ENCODE measurements at places on chromosomes 16 and 17. TPM values are rescaled to one million over a fixed set of nuclear protein-coding genes. Genes with fewer than 3 reads are reported as not detected.
A peak's percentile ranks its signal among the peaks of the same experiment; 100 is the strongest.

Gene TRAF4
- 86.4 TPM for total RNA-seq

Gene UNC45B
- not detected for total RNA-seq

GRCh38 chr17:11551442-11551841 lies 46.8 kb upstream of the DNAH9 start:
- DNase-seq: no peak

DNA sequence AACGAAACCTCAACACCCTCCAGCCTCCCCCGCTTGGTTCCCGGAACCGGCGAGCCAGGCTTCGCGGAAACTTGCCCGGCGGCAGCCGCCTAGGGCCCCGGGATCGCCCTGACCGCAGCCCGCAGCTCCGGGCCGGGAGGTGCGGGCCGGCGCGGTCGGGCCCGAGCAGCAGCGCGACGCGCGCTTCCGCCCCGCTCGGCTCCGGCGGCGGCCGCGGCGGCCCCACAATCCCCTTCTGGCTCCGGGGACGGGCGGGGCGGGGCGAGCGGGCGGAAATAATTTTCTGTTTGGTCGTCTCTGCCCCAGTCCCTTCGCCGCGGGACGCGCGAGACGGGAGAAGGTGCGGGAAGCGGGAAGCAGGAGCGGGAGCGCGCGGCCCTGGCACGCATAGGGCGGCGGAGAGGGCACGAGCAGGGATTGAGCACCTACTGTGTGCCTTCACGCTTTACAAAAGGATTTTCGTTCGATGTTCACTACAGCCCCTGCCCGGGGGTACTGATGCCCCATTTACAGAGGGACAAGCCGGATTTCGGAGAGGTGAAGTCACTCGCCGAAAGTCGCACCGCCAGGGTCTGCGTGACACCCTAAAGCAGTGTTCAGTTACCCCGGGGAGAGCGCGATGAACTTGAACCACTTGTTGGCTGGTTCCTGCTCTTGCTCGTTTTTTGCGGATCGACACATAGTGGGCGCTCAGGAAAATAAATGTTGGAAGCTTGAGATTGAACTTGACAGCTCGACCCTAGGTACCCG lies 2.7 kb upstream of the MLLT6 start:
- DNase-seq: no peak

Gene TMIGD1
- total RNA-seq: not detected

GRCh38 chr17:7417056-7417655 lies 3.0 kb upstream of the SPEM1 start:
- no peak for DNase-seq

Gene AANAT
- not detected for total RNA-seq

GRCh38 chr17:66673668-66674276 lies 161.1 kb upstream of the CACNG5 start:
- DNase-seq: no peak

Gene MED31
- 23.9 TPM for total RNA-seq

Gene SOST
- not detected for total RNA-seq

Gene CALB2
- 0.12 TPM for total RNA-seq

DNA sequence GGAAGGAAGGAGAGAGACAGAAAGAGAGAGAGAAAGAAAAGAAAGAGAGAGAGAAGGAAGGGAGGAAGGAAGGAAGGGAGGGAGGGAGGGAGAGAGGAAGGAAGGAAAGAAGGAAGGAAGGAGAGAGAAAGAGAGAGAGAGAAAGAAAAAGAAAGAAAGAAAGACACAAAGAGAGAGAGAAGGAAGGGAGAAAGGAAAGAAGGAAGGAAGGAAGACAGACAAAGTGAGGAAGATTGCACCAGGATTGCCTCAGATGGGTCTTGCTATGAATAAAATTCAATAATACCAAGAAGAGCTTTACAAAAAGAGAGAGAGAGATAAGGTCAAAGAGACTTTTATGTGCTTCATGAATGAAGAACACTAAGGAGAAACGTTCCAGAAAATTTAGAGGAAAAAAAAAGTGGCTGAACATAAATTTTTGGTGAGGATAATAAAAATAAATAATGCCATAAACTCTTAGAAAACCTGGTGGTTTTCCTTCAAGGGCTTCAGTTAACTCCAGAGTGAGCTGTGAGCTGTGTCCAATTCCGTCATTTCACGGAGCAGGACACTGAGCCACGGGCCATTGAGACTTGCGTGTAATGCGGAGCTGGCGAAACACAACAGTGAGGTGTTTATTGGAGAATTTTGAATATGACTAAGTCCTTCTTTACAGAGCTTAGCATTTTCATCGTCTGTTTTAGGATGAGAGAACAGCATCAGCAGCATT lies 72.7 kb upstream of the TNRC6C start:
- DNase-seq: no peak

GRCh38 chr17:13036751-13037150 lies 18.9 kb upstream of the ELAC2 start:
- no peak for DNase-seq

Gene CMTM2
- 1.8 TPM for total RNA-seq

DNA sequence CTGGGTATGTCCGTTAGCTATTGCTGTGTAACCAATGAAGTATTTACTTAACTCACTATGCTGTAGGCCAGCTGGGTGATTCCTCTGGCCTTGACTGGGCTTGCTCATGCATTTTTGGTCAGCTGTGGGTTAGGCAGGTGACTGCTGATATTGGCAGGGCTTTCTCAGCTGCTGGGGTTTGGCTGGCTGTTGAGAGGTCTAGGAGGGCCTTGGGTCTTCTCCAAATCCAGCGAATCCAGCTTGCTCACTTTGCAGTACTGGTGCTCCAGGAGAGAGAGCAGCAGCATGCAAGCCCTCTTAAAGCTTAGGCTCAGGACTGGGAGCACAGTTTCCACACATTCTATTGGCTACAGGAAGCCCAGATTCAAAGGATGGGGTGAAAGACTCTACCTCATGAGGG lies 270.1 kb downstream of the PHKB start:
- DNase-seq: no peak

Gene TNK1
- total RNA-seq: 5.4 TPM

- no peak for DNase-seq
These were observed 67.8 kb upstream of the CDH5 start for GRCh38 chr16:66298571-66299120.

DNA sequence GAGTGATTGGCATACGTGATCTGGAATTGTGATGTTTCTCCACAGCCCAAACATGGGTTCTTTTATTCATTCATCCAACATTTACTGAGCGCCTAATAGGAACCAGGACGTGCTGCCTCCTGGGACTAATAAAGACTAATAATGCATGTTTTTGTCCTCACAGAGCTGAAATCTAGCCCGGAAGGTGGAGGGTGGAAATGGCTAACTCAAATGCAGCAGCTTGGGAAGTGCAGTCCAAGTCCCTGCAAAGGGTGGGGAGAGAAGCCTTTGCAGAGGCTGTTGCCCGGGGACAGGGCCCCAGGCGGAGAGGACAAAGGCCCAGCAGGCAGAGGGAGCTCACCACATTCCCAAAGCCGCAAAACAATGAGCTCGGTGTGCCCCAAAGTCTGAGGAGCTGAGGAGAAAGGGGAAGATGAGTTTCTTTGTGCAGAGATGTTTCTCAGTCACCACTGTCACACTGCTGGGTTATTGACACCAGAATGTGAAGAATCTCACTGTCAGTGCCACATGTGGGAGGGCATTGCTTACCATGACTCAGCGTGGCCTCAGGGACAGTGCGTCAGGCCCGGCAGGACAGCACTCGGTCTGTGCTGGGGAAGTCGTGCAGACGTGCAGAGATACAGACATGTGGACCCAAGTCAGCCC lies 118.2 kb upstream of the CHMP6 start:
- DNase-seq: no peak

DNA sequence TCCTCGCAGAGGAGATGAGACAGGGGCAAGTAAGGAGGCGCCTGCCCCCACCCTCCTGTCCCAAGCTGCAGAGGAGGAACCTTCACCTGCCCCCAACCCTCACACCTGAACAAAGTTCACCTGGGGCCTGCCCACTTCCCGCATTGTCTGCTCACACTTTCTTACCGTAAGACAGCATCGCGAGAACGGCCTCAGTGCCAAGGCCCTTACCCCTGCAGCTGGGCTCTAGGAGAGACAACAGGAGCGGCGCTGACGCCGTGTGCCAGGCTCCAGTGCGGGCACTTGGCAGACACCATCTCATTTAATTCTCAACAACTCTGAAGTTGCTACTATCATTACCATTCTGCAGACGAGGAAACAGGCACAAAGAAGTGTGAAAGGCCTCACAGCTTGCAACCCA lies 4.1 kb downstream of the NAT9 start:
- DNase-seq: no peak

GRCh38 chr17:55728833-55729232 lies 6.2 kb upstream of the TMEM100 start:
- no peak for DNase-seq

Gene OR4D1
- not detected for total RNA-seq

DNA sequence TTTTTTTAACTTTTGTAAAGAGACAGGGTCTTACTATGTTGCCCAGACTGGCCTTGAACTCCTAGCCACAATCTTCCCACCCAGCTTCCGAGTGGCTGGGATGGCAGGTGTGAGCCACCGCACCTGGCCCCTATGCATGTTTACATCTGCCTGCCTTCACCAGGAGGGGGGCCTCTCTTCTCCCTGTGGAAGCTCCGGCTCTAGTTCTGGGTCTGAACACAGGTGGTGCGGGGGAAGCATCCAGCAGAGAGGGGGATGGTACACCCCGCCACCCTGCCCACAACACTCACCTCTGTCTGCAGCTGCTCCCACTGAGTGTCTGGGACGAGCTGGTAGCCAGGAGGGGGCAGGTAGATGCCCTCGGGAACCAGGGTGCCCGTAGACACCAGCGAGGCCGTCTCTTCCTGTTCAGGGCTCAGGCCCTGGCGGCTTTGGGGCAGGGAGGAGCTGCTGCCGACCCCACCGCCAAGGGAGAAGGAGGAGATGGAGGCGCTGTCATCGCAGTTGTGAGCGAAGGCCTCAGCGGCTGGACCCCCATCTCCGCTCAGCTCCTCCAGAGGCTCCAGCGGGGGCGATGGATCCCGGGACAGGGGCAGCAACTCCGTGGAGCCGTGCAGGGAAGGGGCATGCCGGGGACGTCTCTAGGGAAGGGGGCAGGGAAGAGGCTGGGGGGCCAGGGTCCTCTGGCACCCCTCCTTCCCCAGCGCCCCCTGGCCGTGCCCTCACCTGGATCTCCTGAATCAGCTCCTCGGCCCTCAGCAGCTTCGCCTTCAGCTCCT lies 10.9 kb downstream of the RABEP2 start:
- DNase-seq: no peak

Gene JPH3
- total RNA-seq: 0.40 TPM

DNA sequence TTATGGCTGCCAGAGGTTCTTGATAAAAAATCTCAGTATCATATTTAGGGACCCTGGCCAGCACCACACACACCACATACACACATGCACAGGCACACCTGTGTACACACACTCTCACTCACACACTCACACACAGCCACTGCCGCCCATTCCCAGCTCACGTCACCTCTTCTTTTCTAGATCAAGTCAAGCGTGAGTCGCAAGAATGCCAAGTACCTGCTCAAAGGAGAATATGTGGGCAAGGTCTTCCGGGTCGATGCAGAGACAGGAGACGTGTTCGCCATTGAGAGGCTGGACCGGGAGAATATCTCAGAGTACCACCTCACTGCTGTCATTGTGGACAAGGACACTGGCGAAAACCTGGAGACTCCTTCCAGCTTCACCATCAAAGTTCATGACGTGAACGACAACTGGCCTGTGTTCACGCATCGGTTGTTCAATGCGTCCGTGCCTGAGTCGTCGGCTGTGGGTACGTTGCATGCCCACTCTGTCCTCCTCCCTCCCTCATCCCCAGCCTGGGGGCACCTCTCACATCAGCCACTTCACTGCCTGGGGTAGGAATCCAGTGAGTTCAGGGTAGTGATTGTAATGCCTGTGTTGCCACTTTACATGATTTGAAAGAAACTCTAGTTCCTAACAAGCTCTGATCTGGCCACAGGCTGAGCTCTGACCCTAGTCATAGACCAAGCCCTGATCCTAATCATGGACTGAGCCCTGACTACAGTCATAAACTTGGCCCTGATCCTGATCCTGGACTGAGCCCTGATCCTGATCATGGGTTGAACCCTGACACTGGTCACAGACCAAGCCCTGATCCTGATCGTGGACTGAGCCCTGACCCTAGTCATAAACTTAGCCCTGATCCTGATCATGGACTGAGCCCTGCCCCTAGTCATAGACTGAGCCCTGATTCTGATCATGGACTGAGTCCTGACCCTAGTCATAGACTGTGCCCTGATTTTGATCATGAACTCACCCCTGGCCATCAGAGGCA lies 20.4 kb downstream of the CDH5 start:
- no peak for DNase-seq

DNA sequence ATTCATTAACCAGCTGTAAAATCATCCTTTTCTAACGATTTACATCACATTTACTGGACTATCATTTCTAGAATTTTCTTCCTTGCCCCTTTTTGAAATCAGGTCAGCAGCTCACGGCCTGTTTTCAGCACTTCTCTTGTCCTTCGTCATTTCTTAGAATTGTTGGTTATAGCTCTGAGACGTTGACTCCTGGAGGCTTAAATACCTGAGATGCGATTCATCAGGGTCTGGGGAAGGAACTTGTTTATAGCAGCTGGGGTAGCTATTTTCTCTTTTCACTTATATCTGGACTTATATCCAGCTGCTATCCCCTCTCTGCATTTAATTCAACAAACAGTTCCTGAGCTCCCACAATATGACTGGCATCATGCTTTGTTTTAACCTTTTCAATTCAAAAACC lies 338.7 kb upstream of the TNRC6C start:
- no peak for DNase-seq

DNA sequence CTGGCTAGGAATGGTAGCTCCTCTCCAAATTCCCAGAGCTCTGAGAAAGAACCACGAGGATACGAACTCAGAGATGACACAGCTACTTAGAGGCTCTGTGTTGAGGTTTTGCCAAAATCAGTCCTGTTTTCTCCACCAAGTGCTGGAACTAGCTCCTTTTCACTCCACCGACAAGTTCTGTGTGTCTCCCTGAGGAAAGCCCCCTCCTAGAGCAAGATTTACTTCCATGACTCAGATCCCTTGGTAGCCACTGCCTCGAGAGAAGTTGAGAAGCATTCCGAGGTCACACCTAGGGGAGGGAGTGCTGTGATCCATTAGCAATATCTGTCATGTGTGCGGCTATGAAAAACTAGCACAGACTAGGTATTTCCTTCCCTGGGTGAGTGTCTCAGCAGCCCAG lies 30.6 kb downstream of the IL21R start:
- peak; percentile 71 for DNase-seq

Gene ANKS4B
- not detected for total RNA-seq

GRCh38 chr16:81710596-81710995 lies 68.5 kb upstream of the PLCG2 start:
- DNase-seq: no peak

GRCh38 chr17:60748204-60748603 lies 70.6 kb downstream of the BCAS3 start:
- no peak for DNase-seq

All from epithelial cell of proximal tubule (primary cell).